ENCODE measurements at places on chromosomes 2 and 18. TPM values are rescaled to one million over a fixed set of nuclear protein-coding genes. Genes with fewer than 3 reads are reported as not detected.

DNA sequence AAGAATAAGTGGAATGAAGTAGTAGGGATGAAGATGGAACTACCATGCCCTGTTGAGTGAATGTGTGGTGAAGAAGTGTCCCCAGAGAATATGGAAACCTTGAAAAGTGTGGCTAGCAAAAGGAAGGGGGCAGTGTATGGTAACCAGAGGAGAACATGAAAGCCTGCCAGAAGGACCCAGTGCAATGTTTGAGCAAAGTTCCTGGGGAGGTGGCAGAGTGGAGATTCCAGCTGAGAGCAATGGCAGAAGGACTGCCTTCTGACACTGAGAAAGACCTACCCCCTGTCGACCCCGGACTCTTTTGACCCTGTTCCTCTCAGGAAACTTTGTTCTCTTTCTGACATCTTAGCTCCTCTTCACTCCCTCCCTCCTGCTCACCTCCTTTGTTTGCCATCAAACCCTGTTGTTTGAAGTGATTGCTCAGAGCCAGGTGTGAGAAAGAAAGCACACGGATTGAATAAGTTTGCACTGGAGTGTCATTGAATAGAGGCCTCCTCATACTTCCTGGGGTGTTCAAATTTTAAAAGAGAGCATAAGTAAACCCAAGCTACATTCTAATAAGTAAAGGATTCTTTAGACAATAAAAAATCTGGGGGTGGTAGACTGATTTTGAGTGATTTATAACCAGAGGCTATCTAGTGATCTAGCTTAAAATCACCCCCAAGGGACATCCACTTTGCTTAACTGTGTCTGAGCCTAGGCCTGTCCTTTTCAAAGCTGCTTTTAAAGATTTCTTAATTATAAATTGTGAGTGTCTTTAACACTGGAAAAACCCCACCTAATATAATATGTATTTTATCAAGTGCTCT, 57.1 kb downstream of the TRIB2 start:
- no peak overlapping the region for H3K4me3 ChIP-seq
- H3K27me3 ChIP-seq, result peaks cover 23% of the 10 kb centered on the region
- no peak overlapping the region for H3K27ac ChIP-seq
- H3K4me1 ChIP-seq, result no peaks in the 10 kb centered on the region
- no peak for DNase-seq

- H3K27ac ChIP-seq, result no peak overlapping the region
- peaks cover 13% of the 10 kb centered on the region for H3K27me3 ChIP-seq
- H3K4me3 ChIP-seq, result no peak overlapping the region
- no peak for DNase-seq
Measured at GRCh38 chr18:24198461-24198860, 59.6 kb downstream of the CABYR start.

GRCh38 chr18:32422201-32422600, 48.5 kb downstream of the GAREM1 start:
- DNase-seq, result no peak
- H3K27ac ChIP-seq, result no peak overlapping the region
- no peaks in the 10 kb centered on the region for H3K27me3 ChIP-seq
- no peaks in the 10 kb centered on the region for H3K36me3 ChIP-seq
- no peaks in the 10 kb centered on the region for H3K4me1 ChIP-seq
- no peak overlapping the region for H3K4me3 ChIP-seq

DNA sequence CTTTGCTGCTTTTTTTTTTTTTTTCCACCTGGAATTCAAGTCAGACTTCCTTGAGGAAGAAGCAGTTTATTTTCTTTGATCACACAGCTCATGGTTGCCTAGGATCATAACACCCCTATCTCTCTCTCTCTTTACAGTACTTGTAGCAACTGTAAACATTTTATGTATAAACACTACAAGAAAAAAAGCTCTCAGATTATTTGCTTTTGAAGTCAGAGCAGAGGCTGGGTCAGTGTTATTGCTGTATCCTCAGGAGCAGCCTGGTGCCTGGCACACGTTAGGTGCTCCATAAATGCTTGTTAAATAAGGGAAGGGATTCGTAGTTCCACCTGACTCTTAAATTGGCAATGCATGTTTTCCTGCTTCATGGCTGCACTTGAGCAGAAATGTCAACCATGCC, 221.2 kb downstream of the TGIF1 start:
- H3K4me3 ChIP-seq, result no peak overlapping the region
- H3K27me3 ChIP-seq, result peaks cover 27% of the 10 kb centered on the region
- H3K27ac ChIP-seq, result no peak overlapping the region
- no peaks in the 10 kb centered on the region for H3K4me1 ChIP-seq
- no peak for DNase-seq

DNA sequence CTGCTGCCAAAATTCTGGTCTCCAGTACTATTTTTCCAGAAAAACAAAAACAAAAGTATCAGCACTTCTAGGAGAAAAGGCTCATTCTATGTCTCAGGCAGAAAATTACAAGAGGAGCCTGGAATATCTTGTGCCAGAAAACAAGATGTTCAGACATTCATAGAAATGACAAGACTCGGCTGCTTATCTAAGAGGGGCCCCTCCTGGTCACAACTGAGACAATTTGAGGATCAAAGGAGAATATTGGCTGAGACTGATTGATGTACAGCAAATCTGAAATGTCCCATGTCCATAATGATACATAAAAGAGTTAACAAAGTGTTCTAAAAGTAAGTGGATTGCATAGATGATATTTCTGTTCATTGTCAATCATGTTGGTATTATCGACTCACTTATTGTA, 2.4 kb upstream of the RPS7 start:
- peaks cover 18% of the 10 kb centered on the region for H3K4me1 ChIP-seq
- H3K36me3 ChIP-seq, result peaks cover 17% of the 10 kb centered on the region
- no peak for DNase-seq
- H3K27me3 ChIP-seq, result no peaks in the 10 kb centered on the region

DNA sequence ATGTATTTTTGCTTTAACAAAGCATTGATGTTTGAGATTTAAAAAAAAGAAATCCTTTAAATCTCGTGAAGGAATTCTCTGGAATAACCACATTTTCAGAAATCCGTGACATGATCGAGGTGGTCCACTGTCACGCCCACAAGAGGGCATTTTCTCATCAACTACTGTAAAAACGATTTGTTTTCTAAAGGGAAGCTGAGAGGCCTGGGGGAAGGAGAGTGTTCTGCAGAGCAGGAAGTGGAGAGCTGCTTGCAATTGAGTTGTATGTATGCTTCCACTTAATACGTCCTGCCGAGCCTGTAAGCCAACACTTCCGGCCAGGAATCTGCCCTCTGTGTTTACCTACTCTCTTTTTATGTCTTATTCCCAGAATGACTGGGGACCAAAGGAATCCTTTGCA, 19.4 kb downstream of the KLHL29 start:
- H3K27me3 ChIP-seq, result peaks cover 10% of the 10 kb centered on the region
- no peak overlapping the region for H3K4me3 ChIP-seq
- H3K27ac ChIP-seq, result no peak overlapping the region
- H3K36me3 ChIP-seq, result no peaks in the 10 kb centered on the region

GRCh38 chr2:223735659-223736244, 101.6 kb downstream of the AP1S3 start:
- H3K27me3 ChIP-seq, result no peaks in the 10 kb centered on the region
- no peaks in the 10 kb centered on the region for H3K4me1 ChIP-seq
- no peak overlapping the region for H3K4me3 ChIP-seq
- no peak overlapping the region for H3K27ac ChIP-seq

The SLC4A5 gene
- 1.2 TPM for total RNA-seq

The TTR gene
- total RNA-seq, result not detected

The LOXHD1 gene
- not detected for total RNA-seq

The ASAP2 gene
- not detected for total RNA-seq

All from natural killer cell treated with Interleukin-12 subunit alpha and Interleukin-12 subunit beta and Interleukin-15 and Interleukin-18, amount 100 ng/mL, for 72 hours (primary cell).